ENCODE measurements at places on chromosomes 6 and 20.

GRCh38 chr6:165186441-165187205 lies 122.8 kb downstream of the C6orf118 start:
- DNase-seq, result no peak

GRCh38 chr20:4161401-4162251 lies 146.3 kb upstream of the RNF24 start:
- DNase-seq, result no peak

- DNase-seq, result no peak
These were observed 12.6 kb downstream of the IFNGR1 start for GRCh38 chr6:137206577-137206976.

- no peak for DNase-seq
These were observed 713 bp downstream of the WFDC9 start for GRCh38 chr20:45630371-45630770.

DNA sequence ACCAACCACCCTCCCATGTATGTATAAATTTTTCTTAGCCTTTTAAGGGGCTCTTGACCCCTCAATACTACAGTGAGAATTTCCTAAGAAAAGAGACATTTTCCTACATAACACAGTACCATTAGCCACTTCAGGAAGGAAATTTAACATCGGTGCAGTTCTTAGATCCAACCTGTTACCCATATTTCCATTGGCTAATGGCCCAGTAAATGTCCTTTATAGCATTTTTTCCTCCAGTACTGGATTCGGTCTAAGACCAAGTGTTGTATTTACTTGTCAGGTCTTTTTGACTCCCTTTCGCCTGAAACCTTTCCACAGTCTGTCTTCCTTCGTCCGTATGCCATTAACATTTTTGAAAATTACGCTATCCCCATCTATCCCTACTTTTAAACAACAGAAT lies 173.4 kb upstream of the PMEPA1 start:
- DNase-seq, result no peak

DNA sequence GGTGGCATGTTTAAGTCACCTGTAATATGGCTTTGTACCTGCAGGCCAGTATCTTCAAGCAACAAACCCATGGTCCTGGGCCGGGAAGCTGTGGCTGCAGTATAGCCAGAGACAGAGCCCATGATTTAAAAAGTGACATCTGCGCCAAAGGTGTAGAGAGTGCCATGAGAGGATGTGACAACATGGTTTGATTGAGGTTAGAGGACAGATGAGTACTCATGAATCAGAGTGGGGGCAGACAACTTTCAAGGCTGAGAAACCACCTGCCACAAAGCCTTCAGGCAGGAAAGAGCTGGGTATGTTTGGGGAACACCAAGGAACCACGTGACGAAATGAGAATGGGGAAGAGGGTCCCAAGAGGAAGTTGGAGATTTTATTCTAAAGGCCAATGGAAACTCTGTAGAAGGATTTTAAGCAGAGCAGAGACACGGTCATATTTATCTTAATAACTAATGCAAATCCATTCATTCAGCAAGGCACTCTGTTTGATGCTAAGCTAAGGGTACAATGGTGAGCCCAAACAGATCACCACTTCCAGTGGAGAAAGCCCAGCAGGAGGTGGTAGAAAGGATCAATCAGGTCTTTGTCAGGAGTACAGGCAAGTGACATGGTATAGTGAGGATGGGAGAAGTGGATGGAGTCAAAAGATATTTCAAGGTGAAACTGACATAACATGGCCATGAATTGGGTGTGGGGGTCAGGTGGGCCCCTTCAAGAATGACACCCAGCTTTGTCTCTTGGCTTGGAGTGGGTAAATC lies 3.4 kb upstream of the MICAL1 start:
- DNase-seq, result peak; percentile 53

DNA sequence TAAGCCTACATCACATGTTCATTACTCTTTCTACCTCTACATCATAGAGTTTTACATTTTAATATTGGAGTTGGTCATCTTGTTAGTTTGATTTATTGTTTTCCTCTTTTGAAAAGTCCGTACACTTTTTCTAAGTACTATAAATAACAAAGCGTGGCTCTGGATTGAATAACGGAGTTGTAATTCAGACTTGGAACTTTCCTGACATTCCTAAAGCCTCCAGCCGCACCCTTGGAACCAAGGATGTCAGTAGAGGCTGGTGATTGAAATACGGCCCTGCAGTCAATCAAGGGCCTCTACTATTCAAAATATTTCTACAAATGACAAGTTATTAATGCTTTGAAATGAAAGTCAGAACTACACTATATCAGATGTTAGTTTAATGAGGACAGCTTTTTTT lies 301.9 kb upstream of the TBX18 start:
- no peak for DNase-seq

GRCh38 chr6:5562277-5562676 lies 301.0 kb downstream of the FARS2 start:
- DNase-seq, result no peak

All from CD4-positive, alpha-beta T cell treated with Interferon alpha-2 for 1 hour (primary cell).